ENCODE measurements at places on chromosomes 4 and X.

- DNase-seq = no peak
Measured at GRCh38 chr4:182042945-182043344, 200.3 kb upstream of the TENM3 start.

GRCh38 chrX:12788645-12789044, 2.6 kb upstream of the PRPS2 start:
- no peak for DNase-seq

DNA sequence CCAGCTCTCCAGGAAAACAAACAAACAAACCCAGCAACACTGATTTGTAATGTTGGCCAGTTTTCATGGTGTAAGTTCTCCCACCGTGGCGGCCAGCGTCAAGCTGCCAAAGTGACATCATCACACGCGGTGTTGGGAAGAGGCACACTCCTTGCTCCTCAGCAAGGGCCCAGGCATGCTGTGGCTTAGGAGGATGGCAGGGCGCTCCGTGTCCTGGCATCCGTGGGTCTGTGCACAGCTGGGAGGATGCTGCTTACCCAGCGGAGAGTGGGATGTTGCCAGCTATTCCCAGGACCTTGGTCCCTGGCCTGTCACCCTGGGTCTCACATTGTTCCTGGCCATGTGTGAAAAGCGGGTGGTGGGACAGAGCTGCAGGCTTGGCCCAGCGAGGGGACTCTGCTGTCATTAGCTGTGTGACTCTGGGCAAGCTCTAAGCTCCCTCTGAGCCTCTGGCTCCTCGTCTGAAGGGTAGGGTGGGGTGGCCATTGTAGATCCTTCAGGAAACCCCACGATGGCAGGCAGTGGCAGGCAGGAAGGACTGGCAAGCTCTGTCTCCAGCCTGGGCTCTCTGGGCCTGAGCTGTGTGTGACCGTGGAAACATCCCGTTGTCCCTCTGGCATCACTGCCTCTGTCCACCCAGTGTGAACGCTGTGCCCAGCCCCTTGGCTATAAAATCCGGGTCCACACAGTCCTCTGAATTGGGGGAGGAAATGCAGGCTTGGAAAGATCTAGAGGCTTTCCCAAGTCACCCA, 10.8 kb downstream of the PSAPL1 start:
- no peak for DNase-seq

GRCh38 chr4:37639551-37640285, 46.5 kb downstream of the RELL1 start:
- no peak for DNase-seq

- DNase-seq = no peak
Measured at GRCh38 chr4:26080870-26081628, 167.0 kb downstream of the SMIM20 start.

Data from stimulated activated CD4-positive, alpha-beta T cell treated with anti-CD3 and anti-CD28 coated beads, Interleukin-15, amount 100 ng/mL, for 1 hour (primary cell).